ENCODE measurements at places on chromosomes 12 and 14.
A peak's percentile ranks its signal among the peaks of the same experiment; 100 is the strongest.

- no peak for DNase-seq
Observed at GRCh38 chr12:10959804-10960203, 20.7 kb upstream of the TAS2R14 start.

GRCh38 chr14:30698463-30698862, 76.3 kb downstream of the SCFD1 start:
- DNase-seq: no peak

DNA sequence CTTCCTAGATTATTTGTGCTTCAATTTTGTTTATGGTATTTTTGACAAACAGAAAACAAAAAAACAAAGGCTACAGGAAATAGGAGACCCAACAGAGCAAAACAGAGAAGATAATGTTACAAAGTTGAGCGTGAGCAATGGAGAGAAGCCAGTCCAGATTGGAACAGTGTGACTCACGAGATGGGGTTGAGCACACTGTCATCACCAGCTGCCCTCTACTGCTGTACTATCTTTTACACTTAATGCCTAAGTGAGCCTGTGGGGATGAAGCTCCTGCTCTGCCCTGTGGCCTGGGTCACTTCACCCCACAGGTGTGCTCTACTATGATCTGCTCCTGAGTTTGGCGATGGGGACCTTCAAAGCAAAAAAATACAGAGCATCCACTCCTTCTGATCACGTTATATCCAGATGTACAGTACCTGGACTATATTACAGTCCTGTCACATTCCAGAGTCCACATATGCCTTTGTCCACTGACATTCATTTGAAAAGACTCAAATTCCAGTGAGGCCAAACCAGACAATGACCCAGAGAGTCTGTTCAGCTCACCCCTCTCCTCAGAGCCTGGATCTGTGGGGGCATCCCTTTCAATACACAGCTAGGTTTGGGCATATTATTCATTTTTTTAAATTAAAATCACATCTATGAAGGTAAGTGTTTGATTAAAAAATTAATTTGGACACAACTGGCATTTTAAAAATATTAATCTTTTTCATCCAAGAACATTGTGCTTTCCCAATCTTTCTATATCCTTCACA, 4.4 kb downstream of the IPO8 start:
- peak; percentile 42 for DNase-seq

DNA sequence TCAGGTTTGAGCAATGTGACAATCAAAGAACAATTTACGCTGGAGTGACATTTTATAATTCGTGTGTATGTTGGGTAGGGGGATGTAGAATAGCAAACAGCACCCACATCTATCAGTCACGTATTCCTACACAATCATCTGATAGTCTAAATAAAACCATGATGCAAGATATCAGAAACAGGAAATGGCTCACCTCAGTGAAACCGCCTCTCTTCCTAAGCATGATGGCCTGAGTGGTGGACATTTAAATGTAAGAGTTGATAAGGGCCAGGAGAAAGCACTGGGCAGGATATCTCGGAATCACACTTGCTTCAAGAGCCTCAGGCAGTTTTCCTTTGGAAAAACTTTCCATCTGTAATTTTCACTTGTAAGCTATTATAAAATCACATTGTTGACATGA, 128.2 kb downstream of the GRIP1 start:
- DNase-seq: no peak

DNA sequence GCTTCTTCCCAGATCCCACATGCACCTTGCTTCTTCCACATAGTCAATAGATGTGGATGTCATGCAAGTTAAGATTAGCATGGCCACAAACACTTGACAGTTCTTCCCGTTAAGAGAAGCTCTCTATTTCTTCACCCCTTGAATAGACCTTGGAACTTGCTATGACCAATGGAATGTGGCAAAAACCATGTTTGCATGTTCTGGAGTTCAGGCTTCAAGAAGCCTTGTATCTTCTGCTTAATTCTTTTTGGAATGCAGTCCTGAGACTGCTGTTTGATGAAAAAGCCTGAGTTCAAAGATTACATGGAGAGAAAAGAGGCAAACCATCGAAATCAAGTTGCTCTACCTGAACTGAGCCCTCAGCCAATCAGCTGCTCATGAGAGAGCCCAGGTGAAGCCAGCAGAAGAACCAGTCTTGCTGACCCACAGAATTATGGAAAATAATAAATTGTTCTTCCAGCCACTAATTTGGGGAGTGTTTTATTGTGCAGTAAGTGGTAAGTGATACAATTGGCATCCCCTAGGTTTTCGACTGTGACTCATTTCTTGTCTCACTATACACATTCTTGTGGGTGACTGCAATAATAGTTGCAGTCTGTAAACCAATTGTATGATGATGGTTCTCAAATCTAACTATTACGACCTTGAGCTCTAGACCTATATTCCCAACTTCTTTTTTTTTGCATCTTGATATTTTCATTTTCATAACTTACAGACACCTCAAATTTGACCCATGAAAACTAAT, 12.6 kb downstream of the RASSF9 start:
- no peak for DNase-seq

DNA sequence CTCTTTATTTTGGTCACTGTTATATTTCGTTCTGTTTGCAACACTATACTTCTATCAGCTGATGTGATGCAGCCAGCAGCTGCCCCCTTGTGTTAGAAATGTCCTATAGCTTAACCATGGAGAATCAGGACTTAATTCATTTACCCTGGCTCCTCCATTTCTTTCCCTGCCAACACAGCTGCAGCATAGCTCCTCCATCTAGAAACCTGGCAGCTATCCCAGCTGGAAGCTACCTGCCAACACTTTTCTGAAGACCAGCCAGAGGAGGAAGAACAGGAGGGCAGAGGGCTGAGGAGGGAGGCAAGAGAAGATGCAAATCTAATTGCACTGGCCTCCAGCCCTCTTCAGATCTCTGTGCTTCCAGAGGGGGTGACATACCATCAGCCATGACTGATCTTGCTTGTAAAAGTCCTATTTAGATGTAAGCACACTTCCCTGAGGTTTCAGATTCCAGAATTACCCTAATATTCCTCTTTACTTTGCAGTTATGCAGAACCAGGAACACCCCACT, 156.8 kb upstream of the TMEM260 start:
- DNase-seq: peak; percentile 39

GRCh38 chr14:83006121-83006670, 1472.5 kb upstream of the SEL1L start:
- no peak for DNase-seq

- no peak for DNase-seq
Observed at GRCh38 chr12:57009949-57010626, 3.7 kb upstream of the ZBTB39 start.

DNA sequence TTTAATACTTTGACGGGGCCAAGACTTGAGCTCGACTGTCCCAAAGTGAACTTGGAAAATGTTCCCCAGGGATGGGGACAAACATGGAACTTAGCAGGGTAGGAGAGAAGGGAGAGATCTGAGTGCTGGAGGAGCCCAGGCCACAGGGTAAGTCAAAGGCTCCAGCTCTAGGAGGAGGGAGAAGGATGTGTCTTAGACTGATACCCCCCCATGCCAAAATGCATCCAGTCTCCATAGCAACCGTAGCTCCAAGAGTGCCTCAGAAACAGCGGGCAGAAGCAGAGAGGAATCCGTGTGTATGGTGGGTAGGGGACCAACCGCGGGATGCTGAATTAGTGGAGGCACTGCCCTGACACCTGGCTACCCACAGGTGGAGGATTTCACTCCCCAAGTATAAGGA, 845 bp upstream of the AGAP2 start:
- no peak for DNase-seq

DNA sequence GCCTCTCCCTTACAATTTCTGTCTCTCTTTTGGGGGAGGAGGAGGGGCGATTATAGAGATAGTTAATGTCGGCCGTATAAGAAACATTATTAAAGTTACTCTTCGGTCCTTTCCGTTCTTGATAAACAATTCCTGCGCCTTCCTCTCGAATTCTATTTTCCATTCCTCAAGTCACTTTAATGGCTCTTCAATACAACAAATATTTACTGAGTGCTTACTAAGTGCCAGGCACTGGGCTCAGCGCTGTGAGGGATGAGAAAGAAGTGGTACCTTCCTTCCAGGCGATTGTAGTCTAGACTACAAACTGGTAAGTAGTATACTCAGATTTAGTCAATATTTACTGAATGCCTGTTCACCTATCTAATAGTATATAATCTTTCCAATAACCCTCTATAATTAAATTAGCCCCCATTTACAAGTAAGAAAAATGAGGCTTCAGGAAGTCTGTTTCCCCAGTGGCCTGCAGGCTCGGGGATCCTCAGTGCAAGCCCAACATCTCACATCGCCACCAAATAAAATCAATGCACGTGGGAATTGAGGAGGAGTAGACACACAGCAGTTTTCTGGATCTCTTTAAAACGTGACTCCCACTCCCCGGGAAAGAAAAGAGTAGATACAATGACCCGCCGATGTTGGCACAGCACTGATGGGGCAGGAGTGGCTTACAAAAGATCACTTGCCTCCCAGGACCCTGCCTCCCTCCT, 589 bp upstream of the ZNF219 start:
- DNase-seq: no peak

DNA sequence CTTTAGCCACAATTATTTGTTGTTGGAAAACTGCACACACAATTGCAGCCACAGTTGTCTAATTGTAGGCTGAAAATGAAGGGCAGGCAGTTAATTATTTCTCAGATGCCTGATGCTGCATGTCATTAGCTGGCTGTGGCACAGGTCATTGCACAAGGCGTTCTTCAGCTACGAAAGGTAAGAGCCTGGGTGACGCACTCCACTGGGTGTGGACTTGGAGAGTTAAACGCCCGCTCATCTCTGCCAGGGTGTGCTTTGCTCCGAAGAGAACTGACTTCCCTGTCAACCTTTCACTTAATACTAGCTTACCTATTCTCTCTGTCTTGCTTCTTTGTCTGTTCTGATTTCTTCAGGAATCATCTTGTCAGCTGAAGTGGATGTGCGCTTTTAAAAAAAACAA, 91.4 kb upstream of the CPM start:
- DNase-seq: no peak

GRCh38 chr14:74840603-74841030, 35.3 kb downstream of the PROX2 start:
- DNase-seq: no peak

All from AG09319 (cell line).